ENCODE measurements at places on chromosomes 13 and 19. TPM values are rescaled to one million over a fixed set of nuclear protein-coding genes. Genes with fewer than 3 reads are reported as not detected.

SYNGR4 gene
- total RNA-seq, result not detected

ADGRE2 gene
- total RNA-seq, result 6.1 TPM

IQCN gene
- 0.29 TPM for total RNA-seq

ATP4A gene
- not detected for total RNA-seq

FOXA3 gene
- total RNA-seq, result not detected

ZNF787 gene
- total RNA-seq, result 10.7 TPM
